ENCODE measurements at places on chromosomes 4 and X.

DNA sequence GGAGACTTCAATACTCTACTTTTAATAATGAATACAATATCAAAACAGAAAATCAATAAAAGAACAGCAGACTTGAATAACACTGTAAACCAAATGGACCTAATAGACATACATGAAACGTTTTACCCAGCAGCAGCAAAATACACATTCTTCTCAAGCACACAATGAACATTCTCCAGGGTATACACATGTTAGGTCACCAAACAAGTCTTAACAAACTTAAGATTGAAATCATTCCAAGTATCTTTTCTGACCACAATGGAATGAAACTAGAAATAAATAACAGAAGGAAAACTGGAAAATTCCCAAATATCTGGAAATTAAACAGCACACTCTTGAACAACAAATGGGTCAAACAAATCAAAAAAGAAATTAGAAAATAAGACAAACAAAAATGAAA, 145.0 kb upstream of the CT83 start:
- DNase-seq: no peak

DNA sequence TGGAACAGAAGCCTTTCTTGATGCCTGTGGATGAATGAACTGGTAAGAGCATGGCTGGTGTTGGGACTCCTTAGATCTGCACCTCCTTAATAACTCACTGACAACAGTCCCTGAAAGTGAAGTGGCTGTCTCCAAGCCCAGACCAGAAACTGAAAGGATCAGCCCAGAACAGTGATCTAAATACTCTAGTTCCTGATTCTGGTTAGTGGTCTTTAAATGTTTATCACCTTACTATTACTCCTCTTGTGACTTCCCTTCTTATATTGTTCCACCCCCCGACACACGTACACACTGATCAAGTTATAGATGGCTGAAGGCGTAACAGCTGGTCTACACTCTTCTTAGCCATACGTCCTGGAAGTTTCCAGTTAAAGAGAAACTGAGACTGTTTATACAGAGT, 33.8 kb upstream of the ARMCX2 start:
- DNase-seq: no peak

- DNase-seq: no peak
Measured at GRCh38 chr4:171710743-171711142, 102.5 kb upstream of the GALNTL6 start.

GRCh38 chr4:173556398-173557131, 26.5 kb upstream of the HAND2 start:
- DNase-seq: no peak

DNA sequence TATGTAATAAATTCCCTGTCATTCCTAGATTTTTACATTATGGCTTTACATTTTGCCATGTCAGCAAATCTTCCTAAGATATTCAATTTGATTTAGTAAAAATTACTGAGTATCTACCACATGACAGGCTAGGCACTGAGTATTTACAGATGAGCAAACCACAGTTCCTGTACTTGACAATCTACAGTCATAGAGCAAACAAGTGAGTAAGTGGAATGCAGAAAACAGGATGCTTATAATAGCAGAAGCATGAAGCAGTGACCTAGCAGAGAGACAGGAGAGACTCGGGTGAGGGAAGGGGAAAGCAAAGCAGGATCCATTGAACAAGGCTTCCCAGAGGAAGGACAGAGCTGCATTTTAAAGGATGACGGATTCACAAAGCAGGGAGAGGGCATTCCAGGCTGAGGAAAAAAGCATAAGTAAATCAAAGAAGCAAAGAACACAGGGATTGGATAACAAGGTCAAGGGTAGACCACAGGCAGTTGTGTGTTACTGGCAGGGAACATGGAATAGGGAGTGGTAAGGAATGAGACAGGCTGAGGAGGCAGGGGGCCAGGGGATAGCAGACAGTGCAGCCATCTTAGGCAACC, 124.7 kb upstream of the C1QTNF7 start:
- no peak for DNase-seq

DNA sequence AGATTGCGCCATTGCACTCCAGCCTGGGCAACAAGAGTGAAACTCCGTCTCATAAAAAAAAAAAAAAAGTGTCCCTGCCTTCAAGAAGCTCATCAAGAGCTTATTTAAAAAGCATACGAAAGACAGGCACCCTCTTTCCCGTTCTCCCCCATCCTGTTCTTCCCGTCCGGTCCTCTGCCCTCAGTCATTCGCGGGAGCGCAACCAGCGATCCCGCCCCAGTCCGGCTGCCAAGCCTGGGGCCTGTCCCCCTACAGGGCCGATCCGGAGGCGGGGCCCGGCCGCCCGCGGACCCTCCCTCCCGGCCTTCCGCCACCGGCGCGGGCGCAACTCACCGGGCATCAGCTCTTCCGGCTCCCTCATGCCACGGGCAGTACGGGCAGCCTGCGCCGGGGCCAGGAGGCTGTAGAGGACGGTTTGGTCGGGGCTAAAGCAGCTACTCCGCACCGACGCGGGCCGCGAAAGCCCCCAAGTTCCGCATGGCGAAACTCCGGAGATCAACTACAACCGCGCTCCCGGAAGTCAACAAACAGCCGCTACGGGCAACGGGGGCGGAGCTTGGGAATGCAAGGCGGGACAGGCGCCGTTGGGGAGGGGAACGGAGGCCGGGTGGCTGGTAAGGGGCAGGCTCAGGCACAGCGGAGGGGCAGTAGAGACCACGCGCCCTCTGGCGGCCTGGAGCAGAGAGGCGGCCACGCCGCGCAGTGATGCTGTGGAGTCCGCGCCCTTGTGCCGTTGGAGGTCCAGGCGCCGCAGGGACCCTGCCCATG, at the start of gene RPGR:
Gene RPGR (minus strand): TSS at position 503 of the 768 bp plus-strand sequence. CDS start 142 bp downstream, at position 361.
- DNase-seq: peak; percentile 91

- DNase-seq: no peak
Measured at GRCh38 chr4:155008389-155008788, 200.0 kb upstream of the NPY2R start.
